ENCODE measurements at places on chromosomes 4 and X.

DNA sequence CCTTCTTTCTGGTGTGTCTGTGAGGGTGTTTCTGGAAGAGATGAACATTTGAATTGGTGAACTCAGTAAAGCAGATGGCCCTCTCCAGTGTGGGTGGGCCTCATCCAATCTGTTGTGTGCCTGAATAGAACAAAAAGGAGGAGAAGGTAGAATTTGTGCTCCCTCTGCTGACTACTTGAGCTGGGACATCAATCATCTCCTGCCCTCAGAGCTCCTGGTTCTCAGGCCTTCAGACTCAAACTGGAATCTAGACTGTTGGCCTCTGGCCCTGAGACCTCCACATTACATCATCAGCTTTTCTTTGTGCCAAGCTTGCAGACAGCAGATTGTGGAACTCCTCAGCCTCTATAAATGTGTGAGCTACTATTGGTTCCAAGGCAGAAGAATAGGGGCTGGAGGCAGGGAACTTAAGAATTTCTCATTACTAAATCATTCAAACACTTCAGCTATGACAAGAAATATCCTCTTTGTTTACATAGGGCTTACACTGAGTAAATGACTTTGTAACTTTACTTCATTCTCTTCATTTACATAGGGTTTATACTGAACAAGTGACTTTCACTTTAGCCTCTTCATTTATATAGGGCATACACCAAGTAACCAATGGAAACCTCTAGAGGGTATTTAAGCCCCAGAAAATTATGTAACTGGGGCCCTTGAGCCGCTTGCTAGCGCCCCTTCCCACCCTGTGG is 86.9 kb upstream of the NWD2 start:
- DNase-seq: no peak

- no peak for DNase-seq
Measured at GRCh38 chr4:25993395-25994185, 79.6 kb downstream of the SMIM20 start.

GRCh38 chr4:2696423-2696822 is 59.7 kb downstream of the TNIP2 start:
- no peak for DNase-seq

DNA sequence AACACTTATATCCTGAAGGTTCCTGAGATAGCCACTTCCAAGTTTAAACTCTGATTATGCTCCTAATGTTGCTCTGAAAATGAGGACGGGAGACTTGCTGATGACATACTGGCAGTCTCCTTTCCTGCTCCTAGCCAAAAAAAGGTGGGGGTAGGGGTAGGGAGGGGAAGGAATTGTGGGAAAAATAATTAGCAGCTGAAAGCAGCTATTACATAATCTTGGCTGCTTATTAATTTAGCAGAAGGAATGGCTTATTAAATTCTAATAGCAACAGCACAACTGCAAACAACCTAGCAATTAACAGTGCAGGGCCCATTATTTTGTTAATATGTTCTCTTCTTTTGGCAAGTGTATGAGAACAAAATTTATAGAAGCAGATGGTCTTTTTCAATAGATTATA is 2.0 kb upstream of the AP1S2 start:
- no peak for DNase-seq

- no peak for DNase-seq
Measured at GRCh38 chr4:109969919-109970318, 57.2 kb downstream of the EGF start.

- DNase-seq: no peak
Measured at GRCh38 chrX:103153661-103154060, 60.7 kb upstream of the NXF3 start.

DNA sequence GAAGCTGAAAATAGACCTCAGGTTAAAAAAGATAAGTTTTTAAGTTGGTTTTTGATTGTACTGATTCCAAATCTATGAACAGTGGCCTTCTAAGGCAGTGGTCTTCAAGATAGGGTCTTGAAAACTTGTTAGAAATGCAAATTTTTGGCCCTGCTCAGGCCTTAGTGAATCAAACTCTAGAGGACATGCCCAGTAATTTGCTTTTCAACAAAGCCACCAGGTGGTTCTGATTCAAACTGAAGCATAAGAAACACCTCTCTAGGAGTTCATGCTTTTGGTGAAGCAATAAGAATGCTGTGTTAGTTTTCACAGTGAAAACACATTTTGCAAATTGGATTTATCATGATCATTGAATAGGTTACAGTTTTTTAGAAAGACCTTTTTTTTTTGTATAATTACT is 1849.4 kb upstream of the AGA start:
- no peak for DNase-seq

- DNase-seq: no peak
Measured at GRCh38 chrX:96182366-96182765, 502.3 kb upstream of the DIAPH2 start.

GRCh38 chr4:1347410-1347864 is 429 bp downstream of the UVSSA start:
- DNase-seq: peak; percentile 47

Data from activated T-helper 2 cell treated with anti-CD3 and anti-CD28 coated beads, Interferon-gamma antibody, Interleukin-2, Interleukin-4, amounts not matched to agents 10 μg/mL and 5 μg/mL and 100 μg/mL, durations not matched to agents 14 hours and 24 hours and 36 hours (primary cell).